ENCODE measurements at places on chromosomes 6 and 20. TPM values are rescaled to one million over a fixed set of nuclear protein-coding genes. Genes with fewer than 3 reads are reported as not detected.

CTNNBL1 gene
- 33.0 TPM for total RNA-seq

CALHM5 gene
- 2.5 TPM for total RNA-seq

PDRG1 gene
- 13.7 TPM for total RNA-seq

MLIP gene
- 1.3 TPM for total RNA-seq

MOG gene
- total RNA-seq = not detected

GPSM3 gene
- total RNA-seq = 10.7 TPM

CGA gene
- total RNA-seq = not detected

EMILIN3 gene
- total RNA-seq = 0.66 TPM

GRCh38 chr6:97049253-97050011, 124.9 kb downstream of the KLHL32 start:
- no peaks in the 10 kb centered on the region for H3K4me1 ChIP-seq
- no peaks in the 10 kb centered on the region for H3K27me3 ChIP-seq
- no peak overlapping the region for H3K4me3 ChIP-seq
- H3K27ac ChIP-seq = no peak overlapping the region
- H3K36me3 ChIP-seq = no peaks in the 10 kb centered on the region
- no peak for DNase-seq

- no peak overlapping the region for H3K27ac ChIP-seq
- no peak overlapping the region for H3K4me3 ChIP-seq
- H3K4me1 ChIP-seq = no peaks in the 10 kb centered on the region
- no peak for DNase-seq
Observed at GRCh38 chr20:6142348-6142993, 19.6 kb upstream of the FERMT1 start.

GRCh38 chr6:32113386-32114352, 4.5 kb upstream of the TNXB start:
- DNase-seq = peak; percentile 96
- peaks cover 15% of the 10 kb centered on the region for H3K36me3 ChIP-seq
- H3K4me3 ChIP-seq = no peak overlapping the region
- peaks cover 47% of the 10 kb centered on the region for H3K4me1 ChIP-seq
- H3K27me3 ChIP-seq = no peaks in the 10 kb centered on the region

DNA sequence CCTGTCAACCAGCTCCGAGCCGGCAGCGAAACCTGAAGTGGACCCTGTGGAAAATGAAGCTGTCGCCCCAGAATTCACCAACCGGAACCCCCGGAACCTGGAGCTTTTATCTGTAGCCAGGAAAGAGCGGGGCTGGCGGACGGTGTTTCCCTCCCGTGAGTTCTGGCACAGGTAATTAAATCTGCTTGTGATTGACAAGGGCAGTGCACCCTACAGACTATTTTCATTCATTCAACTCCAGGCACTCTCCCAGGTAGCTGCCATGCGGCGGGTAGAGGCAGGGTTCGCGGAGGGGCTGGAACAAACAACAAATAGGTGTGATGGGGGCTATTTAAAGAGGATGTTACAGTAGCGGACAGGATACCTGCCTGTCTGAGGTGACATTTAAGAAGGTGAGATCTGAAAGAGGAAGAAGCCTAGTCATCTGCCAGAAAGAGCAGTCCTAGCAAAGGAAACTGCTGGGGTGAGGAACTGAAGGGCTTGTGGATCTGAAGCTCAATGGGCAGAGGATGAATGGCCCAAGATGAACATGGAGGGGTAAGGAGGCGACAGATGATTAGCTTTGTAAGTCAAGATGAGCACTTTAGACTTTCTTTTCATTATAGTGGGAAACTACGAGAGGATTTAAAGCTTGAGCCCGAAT, 810 bp downstream of the MRPL18 start:
- DNase-seq = no peak
- H3K36me3 ChIP-seq = peaks cover 12% of the 10 kb centered on the region

DNA sequence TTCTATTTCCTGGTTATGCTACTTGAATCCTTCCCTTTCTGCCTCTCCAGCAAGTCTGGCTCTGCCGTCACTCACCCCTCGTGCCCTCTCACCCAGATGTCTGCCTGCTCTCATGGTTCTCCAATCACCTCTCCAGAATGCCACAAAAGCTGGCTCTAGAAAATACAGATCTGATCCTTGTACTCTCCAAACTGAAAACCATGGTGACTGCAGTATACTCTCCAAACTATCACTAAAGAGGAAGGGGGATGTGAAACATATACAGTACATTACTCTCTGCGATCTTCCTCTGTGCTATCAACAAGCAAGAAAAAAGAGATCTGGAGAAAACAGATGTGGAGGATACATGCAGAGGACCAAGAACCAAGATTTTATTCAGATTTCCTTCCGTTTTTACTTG, 91.1 kb downstream of the ATXN1 start:
- H3K36me3 ChIP-seq = no peaks in the 10 kb centered on the region
- no peaks in the 10 kb centered on the region for H3K27me3 ChIP-seq
- peaks cover 81% of the 10 kb centered on the region for H3K4me1 ChIP-seq
- no peak for DNase-seq

GRCh38 chr6:106411643-106412200, 51.2 kb downstream of the CRYBG1 start:
- no peaks in the 10 kb centered on the region for H3K27me3 ChIP-seq
- no peaks in the 10 kb centered on the region for H3K4me1 ChIP-seq
- no peaks in the 10 kb centered on the region for H3K36me3 ChIP-seq
- no peak overlapping the region for H3K27ac ChIP-seq

DNA sequence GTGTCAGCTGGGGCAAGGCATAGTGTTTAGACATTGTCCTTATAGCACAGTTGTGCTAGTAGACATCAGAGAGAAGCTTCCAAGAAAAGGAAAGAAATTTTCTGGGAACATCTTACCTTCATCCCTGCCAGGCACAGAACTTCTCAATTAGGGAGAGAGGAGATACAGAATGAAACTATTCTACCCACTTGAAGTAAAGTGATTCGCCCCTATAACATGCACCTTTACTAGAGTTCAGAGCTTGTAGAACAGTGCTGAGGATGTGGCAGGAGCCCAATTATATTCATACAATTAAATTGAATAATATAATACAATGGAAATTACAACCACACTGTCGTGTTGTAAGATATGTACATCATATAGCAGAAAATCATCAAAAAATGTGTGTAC, 1063.9 kb upstream of the CITED2 start:
- no peak overlapping the region for H3K27ac ChIP-seq
- H3K4me1 ChIP-seq = no peaks in the 10 kb centered on the region
- H3K4me3 ChIP-seq = no peak overlapping the region

DNA sequence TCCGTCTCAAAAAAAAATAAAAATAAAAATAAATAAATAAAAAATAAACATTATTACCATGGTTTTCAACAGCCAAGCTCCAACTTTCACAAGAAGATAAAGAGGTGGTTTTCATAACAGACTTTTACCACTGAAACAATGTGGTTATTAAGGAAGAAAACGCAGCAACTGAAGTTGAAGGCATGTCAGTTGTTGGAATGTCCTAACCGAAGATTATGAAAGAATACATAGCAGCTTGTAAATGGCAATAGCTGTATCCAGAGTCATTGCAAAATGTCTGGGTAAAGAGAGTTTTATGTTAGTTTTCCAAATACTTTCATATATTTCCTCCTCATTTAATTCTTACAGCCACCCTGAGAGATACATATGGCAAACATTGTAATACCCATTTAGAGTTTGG, 161.6 kb upstream of the MARCKS start:
- no peaks in the 10 kb centered on the region for H3K36me3 ChIP-seq
- no peak overlapping the region for H3K27ac ChIP-seq
- no peaks in the 10 kb centered on the region for H3K27me3 ChIP-seq
- peaks cover 4% of the 10 kb centered on the region for H3K4me1 ChIP-seq

DNA sequence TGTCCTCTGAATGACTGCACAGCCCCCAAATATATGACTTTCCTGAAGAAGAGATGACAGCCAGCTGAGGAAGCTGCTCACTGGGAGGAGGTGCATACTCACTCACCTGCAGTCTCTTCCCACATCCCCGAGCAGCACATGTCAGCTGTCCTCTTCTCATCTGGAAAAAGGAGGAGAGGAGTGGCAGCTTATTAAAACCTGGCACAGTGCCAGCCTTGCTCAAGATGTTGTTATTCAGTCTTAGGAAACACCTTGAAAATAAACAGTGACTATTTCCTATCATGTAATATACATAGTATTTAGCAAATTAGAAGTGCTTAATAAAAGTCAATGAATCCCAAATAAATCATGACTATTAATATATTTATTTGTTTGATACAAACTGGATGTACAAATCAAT, 232.9 kb downstream of the EPM2A start:
- no peak overlapping the region for H3K27ac ChIP-seq
- no peaks in the 10 kb centered on the region for H3K36me3 ChIP-seq
- DNase-seq = no peak

DNA sequence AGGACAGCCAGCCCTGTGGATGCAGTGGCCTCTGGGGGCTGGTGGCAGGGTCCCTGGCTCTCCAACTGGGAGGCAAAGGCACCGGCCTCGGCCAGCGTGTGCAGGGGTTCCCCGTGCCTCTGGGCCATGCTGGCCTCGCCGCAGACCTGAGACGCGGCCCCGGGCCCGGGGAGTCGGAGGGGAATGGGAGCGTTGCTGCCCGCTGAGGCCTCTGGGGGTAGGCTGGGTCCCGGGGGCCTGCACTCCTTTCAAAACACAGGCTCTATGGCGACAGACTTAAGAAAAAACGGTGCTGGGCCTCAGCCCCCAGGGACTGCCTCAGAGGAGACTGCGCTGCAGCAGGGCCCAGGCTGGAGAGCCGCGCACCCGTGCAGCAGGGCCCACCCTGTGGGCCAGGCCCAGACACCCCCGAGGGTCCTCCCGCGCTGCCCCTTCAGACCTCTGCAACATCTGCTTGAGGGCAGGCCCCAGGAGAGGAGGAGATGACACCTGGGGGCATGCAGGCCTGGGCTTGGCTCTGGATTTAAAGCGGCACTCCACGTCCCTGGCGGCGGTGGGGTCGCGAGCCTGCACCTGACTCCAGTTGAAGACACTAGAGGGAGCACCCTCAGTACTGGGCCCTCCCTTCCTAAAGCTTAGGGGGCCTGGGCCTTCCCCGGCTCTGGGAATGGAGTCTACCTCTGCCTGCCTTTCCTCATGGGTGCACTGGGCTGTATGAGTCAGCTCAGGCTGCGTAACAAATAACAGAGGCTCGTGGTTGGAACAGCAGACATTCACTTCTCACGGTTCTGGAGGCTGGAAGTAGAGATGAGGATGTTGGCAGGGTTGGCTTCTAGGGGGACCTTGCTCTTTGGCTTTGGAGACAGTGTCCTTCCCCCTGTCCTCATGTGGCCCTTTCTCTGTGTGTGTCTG, 117.4 kb upstream of the RPS6KA2 start:
- no peak for DNase-seq
- no peaks in the 10 kb centered on the region for H3K36me3 ChIP-seq
- H3K4me3 ChIP-seq = no peak overlapping the region
- peaks cover 5% of the 10 kb centered on the region for H3K4me1 ChIP-seq
- H3K27ac ChIP-seq = no peak overlapping the region

DNA sequence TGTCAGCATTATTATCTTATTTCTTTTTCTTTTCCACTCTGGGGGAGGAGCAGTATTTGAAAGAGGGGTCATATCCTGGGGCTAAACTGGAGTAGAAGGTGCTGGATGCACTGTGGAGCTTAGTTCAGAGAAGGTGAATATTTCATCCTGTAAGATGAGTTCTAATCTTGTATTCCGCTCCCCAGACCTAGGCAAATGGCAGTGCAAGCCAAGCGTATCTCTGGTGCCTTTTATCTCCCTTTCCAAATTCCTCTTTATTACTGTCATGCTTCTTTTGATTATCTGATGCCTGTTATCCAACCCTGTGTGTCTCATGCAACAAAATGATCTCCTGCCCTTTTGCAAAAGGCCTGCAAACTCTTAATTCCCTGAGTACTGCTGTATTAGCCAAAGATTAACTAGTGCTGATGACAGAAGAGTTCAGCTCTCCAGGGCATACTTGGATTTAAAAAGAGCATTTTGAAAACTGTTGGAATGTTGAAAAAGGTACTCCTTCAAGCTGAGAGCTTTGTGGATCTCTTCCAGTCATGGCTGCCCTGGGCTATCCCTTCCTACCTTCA, 138.0 kb downstream of the CARMIL1 start:
- DNase-seq = no peak
- no peaks in the 10 kb centered on the region for H3K27me3 ChIP-seq
- no peaks in the 10 kb centered on the region for H3K4me1 ChIP-seq
- H3K36me3 ChIP-seq = no peaks in the 10 kb centered on the region

GRCh38 chr20:3494218-3494617, 23.4 kb downstream of the ATRN start:
- H3K4me1 ChIP-seq = no peaks in the 10 kb centered on the region
- no peak for DNase-seq
- no peak overlapping the region for H3K4me3 ChIP-seq
- no peak overlapping the region for H3K27ac ChIP-seq
- H3K27me3 ChIP-seq = no peaks in the 10 kb centered on the region

DNA sequence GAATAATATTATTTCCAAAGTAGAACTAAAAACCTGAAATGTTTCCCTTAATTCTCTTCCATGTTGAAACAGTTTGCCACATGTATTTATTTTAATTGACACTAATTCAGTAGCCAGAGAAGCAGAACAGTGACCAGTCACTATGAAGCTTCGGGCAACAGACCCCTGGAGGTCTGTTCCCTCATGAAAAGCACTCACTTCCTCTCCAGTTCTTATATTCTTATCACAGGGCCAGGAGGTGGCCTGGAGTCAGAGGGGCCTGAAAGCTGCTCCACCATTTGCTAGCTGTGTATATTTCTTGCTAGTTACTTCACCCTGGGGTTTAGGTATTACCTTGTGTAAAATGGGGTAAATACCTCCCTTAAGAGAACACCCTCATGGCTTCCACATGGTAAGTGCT, 49.1 kb downstream of the MAP7 start:
- no peaks in the 10 kb centered on the region for H3K36me3 ChIP-seq
- H3K4me3 ChIP-seq = no peak overlapping the region
- no peaks in the 10 kb centered on the region for H3K4me1 ChIP-seq
- no peaks in the 10 kb centered on the region for H3K27me3 ChIP-seq
- DNase-seq = no peak

GRCh38 chr20:46709459-46710152, at the start of gene SLC2A10:
Gene SLC2A10 (plus strand): TSS chr20:46709649. CDS start chr20:46709737, 88 bp downstream.
- peaks cover 26% of the 10 kb centered on the region for H3K4me1 ChIP-seq
- H3K4me3 ChIP-seq = peak within 1 kb of the TSS; percentile 80
- no peaks in the 10 kb centered on the region for H3K27me3 ChIP-seq
- H3K27ac ChIP-seq = peak within 1 kb of the TSS; percentile 83
- peak; percentile 85 for DNase-seq
- H3K36me3 ChIP-seq = no peaks in the 10 kb centered on the region

- peak overlapping the region; percentile 83 for H3K27ac ChIP-seq
- peak; percentile 96 for DNase-seq
- no peaks in the 10 kb centered on the region for H3K36me3 ChIP-seq
- peak overlapping the region; percentile 26 for H3K4me3 ChIP-seq
- H3K4me1 ChIP-seq = peaks cover 19% of the 10 kb centered on the region
Observed at GRCh38 chr20:45373353-45374100, 4.6 kb downstream of the TP53TG5 start.

- H3K27me3 ChIP-seq = no peaks in the 10 kb centered on the region
- DNase-seq = no peak
Observed at GRCh38 chr6:36758516-36759147, 61.0 kb downstream of the RAB44 start.

DNA sequence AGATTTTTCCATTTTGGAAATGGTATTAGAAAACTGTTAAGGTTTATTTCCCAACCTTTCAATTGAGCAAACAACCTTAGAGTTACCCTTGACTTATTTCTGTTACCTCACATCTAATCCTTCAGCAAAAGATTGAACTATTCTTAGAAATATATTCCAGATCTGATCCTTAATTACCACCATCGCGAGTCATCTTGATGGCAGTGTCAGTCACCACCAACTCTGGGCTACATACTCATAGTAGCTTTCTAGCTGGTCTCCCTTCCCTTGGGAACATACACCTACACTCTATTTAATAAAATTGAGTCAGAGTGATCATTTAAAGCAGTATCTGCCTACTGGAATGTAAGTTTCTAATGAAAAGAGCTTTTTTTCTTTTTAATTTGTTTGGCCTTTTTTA, 308.2 kb downstream of the EYS start:
- no peak overlapping the region for H3K27ac ChIP-seq
- DNase-seq = no peak
- H3K4me1 ChIP-seq = no peaks in the 10 kb centered on the region
- H3K27me3 ChIP-seq = no peaks in the 10 kb centered on the region

All from sigmoid colon (tissue), 7 donors.